ENCODE measurements at places on chromosomes 2 and 18.

DNA sequence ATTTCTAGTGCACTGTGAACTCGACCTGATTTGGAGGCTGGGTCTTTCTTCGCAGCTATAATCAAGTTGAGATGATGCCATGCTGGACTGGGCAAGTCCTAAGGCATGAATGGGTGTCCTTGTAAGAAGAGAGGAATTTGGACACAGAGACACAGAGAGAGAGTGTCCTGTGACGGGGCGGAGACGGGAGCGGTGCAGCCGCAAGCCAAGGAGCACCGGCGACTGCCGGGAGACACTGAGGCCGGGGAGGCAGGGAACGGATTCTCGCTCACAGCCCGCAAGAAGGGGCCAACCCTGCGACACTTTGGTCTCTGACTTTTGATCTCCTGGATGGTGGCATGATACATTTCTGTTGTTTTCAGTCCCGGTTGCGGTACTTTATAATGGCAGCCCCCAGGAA lies 22.4 kb upstream of the MBP start:
- no peak for DNase-seq

- DNase-seq = no peak
Measured at GRCh38 chr2:34261701-34262100, 662.6 kb upstream of the FAM98A start.

DNA sequence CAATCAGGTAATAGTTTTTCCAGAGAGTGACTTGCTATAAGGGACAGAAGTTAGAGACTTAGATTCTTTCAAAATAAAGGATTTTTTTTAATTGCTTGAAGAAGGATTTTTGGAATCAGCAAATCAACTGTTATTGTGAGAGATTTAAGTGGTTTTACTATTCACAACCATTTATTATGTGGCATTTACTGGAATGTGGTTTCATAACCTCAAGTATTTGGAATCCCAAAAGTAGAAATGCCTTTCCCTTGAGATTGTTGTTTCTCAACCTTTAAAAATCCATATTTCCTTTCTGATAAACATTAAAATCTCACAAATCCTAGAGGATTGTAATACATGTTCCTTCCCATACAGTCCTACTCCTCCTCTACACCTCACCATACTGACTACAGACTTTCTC lies 5.0 kb downstream of the TANK start:
- DNase-seq = no peak

DNA sequence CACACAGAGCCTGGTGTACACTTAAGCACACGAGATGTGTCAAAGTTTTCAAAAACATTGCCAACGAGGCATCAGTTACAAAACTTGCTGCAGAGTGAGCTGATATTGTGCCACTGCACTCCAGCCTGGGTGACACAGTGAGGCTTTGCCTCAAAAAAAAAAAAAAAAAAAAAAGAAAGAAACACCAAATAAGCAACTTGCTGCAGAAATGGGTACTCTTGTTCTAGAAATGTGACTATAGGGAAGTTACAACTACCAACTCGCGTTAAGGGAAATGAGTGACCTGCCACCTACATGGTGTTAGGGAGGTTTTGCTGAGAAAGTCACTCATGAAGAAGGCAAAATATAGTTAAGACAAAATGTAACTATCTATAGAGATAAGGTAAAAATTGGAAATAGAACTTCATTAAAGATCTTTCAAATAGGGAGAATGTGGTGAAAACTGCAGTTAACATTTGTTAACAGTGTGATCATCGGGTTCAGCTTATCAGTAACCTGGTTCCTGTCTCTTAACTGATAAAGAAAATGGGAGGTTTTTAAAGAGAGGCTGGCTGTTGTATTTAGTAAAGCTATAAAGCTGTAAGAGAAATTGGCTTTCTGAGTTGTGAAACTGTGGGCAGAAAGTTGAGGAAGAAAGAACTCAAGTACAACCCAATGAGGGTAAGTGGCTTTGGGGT lies at the start of gene IL1RL1:
TSS of gene IL1RL1 (plus strand) at position 600 of the 677 bp plus-strand sequence. CDS start 26,702 bp downstream, outside the sequence.
- DNase-seq = no peak

DNA sequence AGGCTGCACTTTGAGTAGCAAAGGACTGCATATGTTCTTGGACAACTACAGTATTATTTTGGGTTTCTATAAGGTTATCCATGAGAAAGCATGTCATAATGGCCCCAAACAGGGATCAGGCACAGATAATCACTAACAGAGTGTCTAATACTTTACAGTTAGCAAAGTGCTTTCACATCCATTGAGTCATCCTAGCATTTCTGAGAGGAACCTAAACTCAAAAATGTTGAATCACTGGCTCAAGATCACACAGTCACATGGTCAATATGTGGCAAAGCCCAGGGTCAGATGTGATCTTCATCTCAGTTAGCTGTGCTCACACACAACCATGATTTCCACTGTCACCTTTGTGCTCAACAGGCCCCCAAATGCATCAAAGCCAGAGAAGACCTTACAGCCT lies 156.1 kb upstream of the VRK2 start:
- DNase-seq = peak; percentile 11

DNA sequence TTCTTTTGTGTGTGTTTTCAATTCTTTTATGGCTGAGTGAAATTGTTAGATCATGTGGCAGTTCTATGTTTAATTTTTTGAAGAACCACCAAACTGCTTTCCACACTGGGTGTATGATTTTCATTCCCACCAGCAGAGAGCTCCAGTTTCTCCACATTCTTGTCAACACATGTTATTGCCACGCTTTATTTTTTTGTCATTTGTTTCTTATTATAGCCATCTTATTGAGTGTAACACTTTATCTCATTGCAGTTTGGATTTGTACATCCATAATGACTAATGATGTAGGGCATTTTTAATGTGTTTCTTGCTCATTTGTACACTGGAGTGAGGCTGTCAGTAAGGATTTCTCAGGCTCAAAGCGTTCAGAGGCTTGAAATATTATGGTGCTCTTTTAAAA lies 184.2 kb downstream of the PIEZO2 start:
- DNase-seq = no peak

DNA sequence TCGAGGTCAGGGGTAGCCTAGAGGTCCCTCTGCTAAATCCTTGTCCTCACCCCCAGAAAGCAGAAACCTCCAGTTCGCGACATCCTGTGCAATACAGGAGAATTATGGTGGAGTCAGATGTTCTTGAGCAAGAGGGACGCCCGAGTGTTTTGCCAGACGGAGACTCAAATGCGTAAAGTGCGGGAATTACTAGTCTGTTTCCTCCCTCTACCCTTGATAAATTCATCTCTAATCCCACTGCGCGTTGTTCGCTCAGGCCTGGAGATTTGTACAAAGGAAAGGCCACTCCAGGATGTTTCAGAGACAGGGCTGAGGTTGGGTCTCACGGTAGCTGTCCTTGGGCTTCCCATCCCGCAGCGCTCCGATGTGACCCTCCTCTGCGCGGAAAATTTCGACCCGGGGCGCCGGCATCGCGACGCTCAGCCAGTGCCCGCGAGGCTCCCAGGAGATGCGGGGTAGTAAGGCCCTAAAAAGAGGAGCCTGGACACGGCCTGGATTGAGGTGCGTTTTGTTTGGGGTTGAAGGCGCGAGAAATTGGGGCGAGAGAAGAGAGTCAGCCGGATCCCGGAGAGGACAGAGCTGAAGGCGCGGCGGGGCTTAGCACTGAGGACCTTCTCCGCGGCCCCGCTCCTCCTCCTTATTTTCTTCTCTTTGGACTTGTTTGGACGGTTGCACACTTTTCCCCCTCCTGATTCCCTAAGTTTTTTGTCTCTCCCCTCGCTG lies 2.6 kb upstream of the NEUROD1 start:
- DNase-seq = peak; percentile 25

All from GM10248 (cell line).